Stimulated activated CD4-positive, alpha-beta T cell treated with anti-CD3 and anti-CD28 coated beads, TNF-alpha, amount 100 ng/mL, for 48 hours (primary cell): ENCODE measurements at places on chromosomes 7 and 10.
A peak's percentile ranks its signal among the peaks of the same experiment; 100 is the strongest.

- DNase-seq, result no peak
Observed at GRCh38 chr7:117871778-117872538, 1.3 kb downstream of the CTTNBP2 start.

GRCh38 chr10:112389271-112389822 lies 15.4 kb downstream of the ACSL5 start:
- peak; percentile 51 for DNase-seq

DNA sequence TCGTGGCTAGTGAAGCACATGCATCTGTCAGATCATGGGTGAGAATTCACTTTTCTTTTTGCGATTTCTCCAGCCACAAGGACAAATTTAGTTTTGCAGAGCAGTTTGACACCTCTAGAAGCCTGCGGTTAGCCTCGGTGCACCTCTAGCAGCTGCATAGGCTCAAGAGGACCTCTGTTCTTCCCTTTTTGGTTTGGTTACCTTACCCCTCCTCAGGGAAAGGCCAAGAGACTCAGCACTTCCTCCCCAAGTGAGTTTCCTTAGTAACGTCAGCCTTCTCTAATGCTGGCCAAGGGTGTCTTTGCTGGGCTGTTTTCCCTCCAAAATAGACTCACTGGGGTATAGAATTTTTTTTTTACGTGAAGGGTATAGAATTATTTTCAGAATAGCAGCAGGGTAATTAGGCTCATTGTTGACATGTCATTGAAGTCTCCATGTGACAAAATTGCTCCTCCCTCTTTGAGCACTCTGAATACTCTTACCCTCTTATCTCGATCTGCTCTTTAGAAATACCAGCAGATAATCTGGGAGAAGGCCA lies 97.8 kb downstream of the AUTS2 start:
- no peak for DNase-seq

GRCh38 chr10:78211561-78212051 lies 177.9 kb downstream of the RPS24 start:
- no peak for DNase-seq

- no peak for DNase-seq
Observed at GRCh38 chr10:99888622-99889021, 106.2 kb downstream of the ABCC2 start.

DNA sequence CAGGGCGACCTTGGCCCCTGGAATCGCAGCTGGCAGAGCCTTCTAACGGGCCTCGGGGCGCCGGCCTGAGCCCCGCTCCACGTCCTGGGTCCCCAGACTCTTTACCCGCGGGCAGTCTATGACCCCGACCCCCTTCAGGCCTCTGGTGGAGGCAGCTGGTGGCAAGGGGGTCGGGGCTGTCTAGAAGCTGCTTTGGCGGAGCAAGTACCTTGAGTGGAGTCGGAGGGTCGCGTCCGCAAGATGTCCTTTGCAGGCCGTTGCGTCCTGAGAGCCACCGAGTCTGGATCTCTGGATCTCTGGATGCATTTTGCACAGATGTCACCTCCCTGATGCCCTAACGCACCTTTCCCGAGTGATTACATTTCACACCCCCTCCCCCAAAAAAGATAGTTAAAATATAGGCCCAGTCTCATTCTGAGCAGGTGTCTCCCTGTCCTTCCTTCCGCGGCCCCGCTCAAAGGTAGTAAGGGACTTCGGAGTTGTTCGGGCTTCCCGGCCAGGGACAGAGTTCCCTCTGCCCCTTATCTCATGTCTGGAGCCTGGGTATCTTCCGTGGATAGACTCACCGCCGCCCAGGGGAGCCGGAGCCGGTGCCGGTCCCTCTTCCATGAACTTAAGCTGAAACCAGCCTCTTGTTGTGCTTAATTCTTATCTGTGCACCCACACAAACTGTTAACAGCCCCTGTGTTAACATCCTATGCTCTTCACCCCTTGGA lies 457 bp downstream of the ACADSB start:
- DNase-seq, result no peak

DNA sequence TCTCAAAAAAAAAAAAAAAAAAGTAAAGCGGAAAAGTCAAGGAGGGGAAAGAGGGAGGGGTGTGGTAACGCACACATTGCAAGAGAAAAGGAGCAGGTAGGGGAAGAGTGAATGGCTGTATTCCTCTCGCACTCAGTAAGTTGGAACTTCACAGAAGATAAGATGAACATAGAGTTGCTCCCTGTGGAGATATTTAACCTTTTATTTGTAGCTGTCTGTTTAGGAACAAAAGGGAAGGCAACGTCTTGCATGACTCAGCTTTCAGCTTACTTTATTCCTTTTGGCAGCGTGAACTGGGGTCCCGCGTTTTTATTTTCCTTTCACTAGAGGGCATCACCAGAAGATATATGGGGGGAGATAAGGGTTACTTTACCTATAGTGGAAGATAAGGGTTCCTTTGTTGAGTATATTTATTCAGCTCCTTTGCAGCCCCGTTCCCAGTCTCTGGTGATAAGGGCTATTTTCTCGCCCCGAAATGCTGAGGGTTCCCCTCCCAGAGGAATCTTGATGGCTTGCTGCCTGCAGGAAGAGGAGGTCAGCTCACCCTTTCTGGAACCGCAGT lies 78.5 kb downstream of the APBB1IP start:
- no peak for DNase-seq

GRCh38 chr10:66180581-66181318 lies 745.1 kb upstream of the LRRTM3 start:
- peak; percentile 2 for DNase-seq

DNA sequence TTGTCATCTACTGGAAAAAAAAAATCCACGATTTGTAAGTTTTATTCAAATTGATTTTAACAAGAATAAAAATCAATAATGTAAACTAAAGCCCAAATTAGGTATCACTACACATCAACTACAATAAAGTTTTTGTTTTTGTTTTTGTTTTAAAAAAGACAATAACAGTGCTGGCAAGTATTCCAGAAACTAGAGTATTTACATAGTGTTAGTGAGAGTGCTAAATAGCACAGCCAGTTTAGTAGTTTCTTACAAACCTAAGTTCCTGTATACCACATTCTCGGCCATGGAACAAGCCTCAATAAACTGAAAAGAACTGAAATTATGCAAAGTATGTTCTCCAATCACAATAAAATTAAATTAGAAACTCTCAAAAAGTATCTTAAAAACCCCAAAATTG lies 8.1 kb downstream of the ARHGAP12 start:
- DNase-seq, result no peak
